ENCODE measurements at places on chromosomes 12 and 14.

DNA sequence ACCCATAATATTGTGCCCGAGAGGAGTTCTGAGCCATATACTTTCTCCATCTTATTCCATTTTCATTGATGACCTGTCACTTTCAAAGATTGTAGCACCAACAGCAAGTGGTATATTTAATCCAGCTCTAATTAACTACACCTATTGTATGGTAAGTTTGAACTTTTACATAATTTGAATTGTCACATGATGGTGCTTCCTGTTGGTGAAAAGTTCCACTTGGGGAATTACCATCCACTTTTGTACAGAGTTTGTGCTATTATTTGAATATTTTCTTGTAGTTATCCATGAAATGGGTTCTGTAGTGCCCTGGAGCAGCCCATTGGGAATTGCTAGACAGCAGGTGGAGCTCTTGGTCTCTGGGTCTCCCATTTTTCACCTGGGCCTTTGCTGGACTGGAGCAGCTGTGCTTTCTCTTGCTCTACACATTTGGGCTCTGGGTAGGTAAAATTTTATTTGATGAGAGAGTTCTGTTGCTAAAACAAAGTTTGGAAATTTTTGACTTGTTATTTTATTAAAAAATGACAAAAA is 3.0 kb downstream of the SMCO3 start:
- ATAC-seq = no peak

- ATAC-seq = peak; percentile 36
Measured at GRCh38 chr12:15322164-15323061, at the start of gene PTPRO. Gene PTPRO (plus strand): TSS chr12:15322508.

- no peak for ATAC-seq
Measured at GRCh38 chr12:92566448-92567019, 136.3 kb upstream of the PLEKHG7 start.

DNA sequence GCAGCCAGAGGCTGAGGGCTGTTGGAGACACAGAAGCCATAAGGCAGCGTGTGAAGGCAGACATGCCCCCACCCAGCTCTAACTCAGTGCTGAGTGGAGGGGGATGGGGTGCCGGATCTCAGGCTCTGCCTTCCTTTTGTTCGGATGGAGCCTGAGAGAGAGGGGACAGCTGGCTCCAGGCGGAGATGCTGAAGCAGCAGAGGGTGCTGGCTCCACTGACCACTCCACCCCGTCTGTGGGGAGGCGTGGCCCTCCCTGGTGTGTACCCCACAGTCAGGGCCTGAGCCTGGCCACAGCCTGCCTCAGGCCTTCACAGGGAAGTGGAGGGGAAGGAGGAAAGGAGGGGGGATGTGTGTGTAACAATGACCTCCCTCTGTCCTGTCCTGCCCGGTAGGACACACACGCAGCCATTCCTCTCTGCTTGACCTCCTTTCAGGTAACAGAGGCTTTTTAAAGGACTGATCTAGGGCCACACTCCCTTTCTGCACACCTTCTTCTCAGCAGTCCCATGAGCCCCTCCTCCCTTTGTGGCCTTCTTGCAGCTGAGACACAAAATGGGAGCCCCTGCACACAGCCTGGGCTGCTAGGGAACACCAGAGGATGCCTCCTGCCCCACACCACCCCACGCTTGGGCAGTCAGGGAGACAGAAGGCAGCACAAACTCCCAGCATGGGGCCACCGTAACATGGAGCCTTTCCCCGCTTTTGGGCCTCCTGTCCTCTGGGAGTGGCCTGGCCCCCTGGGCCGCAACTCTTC is 9.6 kb upstream of the ENDOU start:
- peak; percentile 13 for ATAC-seq

GRCh38 chr12:3034067-3034750 is 43.0 kb upstream of the TSPAN9 start:
- ATAC-seq = peak; percentile 71

GRCh38 chr12:20424841-20425240 is 56.5 kb downstream of the PDE3A start:
- no peak for ATAC-seq

GRCh38 chr14:50520947-50521815 is 11.2 kb downstream of the MAP4K5 start:
- peak; percentile 86 for ATAC-seq

DNA sequence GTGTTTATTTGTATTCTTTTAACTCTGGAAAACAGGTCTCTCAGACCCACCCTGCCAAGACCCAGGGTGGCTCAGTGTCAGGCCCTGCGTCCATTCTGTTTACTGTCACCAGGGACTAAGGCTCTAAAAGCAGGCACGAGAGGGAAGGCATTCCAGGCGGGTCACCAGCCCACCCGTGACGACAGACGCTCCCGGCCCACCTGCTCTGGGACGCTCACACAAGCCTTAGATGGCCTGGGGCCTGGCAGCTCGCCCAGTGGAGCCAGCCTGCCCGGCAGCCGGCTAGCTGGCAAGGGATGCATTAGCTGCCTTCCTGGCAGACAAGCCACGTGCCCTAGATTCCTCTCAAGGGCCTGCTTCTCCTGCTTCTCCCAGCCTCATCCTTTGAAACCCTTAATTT is 9.2 kb upstream of the NUAK1 start:
- no peak for ATAC-seq

- ATAC-seq = no peak
Measured at GRCh38 chr12:16458521-16459078, 111.2 kb downstream of the MGST1 start.

DNA sequence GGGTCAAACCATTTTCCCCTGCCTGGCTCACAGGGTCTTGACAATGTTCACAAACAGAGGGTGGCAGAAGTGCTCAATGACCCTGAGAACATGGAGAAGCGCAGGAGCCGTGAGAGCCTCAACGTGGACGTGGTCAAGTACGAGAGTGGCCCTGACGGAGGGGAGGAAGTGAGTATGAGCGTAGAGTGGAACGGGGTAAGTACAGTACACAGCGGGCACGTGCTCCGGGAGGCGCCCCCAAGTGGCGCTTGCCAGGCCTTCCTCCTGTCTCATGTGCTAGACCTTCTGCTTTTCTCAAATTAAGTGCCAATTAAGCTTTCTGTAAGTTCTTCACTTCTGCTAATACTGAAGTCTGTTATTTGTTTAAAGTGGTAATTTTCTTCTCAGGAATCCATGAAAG is 35.9 kb downstream of the XRCC3 start:
- peak; percentile 98 for ATAC-seq

- no peak for ATAC-seq
Measured at GRCh38 chr12:93279565-93280412, 97.9 kb upstream of the NUDT4 start.

DNA sequence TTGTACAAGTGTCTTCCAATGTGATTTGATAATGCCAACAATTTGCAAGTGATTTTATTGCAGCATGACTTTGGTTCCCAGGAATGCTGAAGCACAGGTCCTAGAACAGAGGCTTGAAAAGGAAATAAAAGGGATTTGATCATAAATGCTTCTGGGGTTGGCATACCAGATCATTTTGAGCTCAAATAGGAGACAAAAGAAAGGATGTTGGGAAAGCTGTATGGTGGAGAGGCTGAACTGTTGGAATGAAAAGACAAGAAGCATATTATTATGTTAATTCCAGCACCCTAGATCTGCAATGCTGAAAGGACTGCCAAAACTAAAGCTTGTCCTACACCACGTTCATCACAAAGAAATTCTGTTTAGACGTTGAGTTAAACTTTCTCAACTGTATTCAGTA is 143.1 kb downstream of the BICD1 start:
- no peak for ATAC-seq

- no peak for ATAC-seq
Measured at GRCh38 chr12:19171731-19172130, 42.2 kb downstream of the PLEKHA5 start.

- no peak for ATAC-seq
Measured at GRCh38 chr12:64611341-64612284, 1.3 kb downstream of the RASSF3 start.

- no peak for ATAC-seq
Measured at GRCh38 chr14:91277546-91278382, 33.3 kb upstream of the GPR68 start.

- ATAC-seq = no peak
Measured at GRCh38 chr14:36442824-36443241, 77.2 kb downstream of the NKX2-1 start.

GRCh38 chr12:103557628-103558010 is 29.5 kb upstream of the STAB2 start:
- ATAC-seq = no peak

DNA sequence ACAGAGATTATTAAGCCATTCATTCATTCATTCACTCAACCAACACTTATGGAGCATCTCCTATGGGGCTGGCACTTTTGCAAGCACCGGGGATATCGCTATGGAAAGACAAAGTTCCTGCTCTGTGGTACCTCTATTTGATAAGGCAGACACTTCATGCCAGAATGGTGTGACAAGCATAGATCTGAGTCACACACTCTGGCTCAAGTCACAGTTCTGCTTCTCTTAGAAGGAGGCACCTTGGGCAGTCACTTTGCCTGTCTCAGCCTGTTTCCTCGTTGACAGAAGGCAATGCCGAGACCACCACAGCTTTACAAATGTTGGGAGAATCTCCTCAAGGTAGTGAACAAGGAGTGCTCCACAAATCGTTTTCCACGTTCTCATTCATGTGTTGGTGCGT is 205.2 kb downstream of the SLC41A2 start:
- ATAC-seq = no peak

- no peak for ATAC-seq
Measured at GRCh38 chr12:6464531-6464930, 5.9 kb downstream of the VAMP1 start.

DNA sequence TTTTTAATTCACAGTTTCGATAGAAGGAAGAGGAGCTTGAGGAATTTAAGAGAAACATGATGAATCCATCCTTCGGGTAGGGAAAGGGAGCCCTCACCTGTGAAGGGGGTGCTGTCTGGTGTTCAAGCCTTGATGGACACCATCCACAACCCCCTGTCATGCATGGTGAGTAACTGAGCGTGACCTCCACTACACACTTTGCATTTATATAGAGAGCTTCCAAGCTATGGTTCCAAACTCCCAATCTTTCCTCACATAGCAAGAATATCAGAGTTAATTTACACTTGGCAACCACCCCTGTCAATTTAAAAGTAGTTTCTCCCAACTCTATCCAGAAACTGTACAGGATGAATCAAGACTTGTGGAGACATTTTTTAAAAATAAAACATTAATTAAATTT is 13.1 kb upstream of the NID2 start:
- ATAC-seq = no peak

DNA sequence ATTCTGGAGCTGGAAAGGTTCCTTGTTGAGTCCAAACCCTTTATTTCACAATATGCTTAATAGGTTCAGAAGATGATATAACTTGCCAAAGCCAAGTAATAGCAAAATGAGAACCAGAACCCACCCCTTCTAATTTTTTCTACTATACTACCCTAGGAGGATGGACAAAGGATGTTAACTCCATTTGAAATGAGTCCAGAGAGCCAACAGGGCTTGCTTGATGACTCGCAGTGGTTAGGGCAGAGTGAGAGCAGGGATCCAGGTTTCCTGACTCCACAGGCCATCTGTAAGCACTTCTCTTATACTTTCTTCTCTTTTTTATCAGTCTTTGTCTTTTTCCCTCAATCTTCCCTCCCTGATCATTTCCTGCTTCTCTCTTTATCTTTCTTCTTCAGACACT is 668.1 kb downstream of the MED13L start:
- ATAC-seq = no peak

DNA sequence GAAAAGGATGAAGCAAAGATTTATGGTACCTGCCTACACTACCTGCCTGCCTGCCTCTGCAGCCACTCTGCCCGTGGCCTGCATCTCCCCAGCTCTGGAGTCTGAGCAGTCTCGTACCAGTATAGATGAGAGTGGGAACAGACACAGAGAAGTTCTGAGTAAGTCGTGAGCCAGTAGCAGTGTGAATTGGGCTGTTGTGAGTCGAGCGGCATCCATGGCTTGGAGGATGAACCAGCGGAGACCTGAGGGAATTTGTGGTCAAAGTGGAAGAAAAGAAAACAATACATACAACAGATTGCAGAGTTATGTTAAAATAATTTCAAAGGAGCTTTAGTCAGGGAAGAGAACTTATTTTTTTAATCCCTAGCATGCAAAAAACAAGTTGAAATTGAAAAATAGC is 25.3 kb downstream of the C2CD5 start:
- no peak for ATAC-seq

- peak; percentile 66 for ATAC-seq
Measured at GRCh38 chr14:92937051-92937937, 14.3 kb downstream of the CHGA start.

GRCh38 chr12:52027085-52027843 is 20.5 kb downstream of the TAMALIN start:
- no peak for ATAC-seq

DNA sequence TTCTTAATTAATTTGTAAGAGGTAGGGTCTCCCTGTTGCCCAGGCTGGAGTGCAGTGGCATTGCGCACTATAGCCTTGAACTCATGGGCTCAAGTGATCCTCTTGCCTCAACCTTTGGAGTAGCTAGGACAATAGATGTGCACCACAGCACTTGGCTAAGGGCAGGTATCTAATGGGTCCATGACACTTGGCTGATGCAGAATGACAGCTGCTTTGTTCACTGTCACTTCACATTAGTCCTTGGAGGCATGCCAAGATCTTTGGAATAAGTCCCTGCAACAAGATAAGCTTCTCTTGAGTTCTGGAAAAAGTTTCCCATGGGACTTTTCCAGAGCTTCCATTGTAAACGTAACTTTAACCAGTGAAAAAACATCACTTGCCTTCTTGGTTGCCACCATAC is 23.4 kb downstream of the COQ6 start:
- no peak for ATAC-seq

- no peak for ATAC-seq
Measured at GRCh38 chr14:72612041-72612440, 281.9 kb downstream of the DPF3 start.

GRCh38 chr12:31620311-31620710 is 29.4 kb upstream of the DENND5B start:
- ATAC-seq = no peak

GRCh38 chr12:116065606-116066005 is 211.9 kb downstream of the MED13L start:
- ATAC-seq = no peak

DNA sequence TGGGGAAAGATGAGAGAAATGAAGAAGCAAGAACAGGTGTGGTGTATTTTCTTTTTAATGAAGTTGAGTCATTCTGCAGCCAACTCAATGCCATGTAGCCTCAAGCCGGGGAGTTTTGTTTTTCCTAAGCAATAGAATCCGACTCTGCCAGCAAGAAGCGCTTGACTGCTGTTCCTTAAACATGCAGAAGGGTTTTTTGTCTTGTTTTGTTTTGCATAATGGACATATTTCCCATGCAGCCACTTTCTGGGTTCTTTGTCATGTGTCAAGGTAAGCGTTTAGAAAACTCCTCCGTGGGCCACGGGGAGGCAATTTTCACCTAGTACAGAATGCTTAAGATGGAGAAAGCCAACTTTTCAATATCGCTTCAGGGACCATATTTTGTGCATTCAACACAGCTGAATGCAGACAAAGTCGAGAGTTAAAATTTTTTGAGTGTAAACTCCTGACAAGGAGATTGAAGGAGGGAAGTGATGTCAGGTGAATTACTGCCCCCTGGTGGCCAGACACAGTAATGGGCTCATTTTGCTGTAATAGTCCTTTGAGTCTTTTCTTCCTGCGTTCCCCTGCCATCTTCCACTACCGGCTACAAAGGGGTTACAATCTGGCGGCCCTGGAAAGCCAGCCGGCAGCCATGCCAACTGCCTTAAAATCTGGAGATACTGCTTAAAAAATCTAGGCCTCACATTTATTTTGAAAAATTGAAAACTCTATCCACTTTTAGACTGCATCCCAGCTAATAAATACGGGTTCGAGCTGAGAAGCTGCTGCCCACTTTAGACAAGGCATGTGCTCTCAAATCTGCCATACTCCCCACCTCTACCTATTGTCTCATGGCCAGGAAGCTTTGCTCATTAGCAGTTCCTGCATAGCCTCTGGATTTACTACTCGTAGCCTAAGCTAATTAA is 3.2 kb upstream of the FICD start:
- ATAC-seq = peak; percentile 64

GRCh38 chr12:11697131-11697530 is 47.7 kb downstream of the ETV6 start:
- no peak for ATAC-seq
